GM12878 (cell line): ENCODE measurements at places on chromosomes 16 and 17.

GRCh38 chr17:82244413-82245133 is 15.7 kb downstream of the SLC16A3 start:
- no peak for DNase-seq

DNA sequence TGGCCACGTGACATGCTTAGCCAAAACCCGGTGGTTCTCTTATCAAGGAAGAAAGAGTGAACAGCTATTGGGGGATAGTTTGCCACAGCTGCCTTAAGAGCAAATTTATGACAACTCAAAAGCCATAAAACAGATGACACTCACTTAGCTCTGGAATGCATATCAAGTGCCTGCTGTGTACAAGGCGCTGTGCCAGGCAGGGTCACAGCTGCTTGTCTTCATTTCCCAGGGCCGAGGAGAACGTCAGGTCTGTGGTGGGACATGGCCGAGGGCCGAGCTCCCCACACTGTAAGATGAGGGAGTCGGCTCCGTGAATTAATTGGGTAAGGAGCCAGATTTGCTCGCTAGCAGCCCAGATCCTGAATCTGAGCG is 14.0 kb downstream of the EEF2K start:
- DNase-seq = no peak

- no peak for DNase-seq
These were observed 32.6 kb upstream of the ARL6IP1 start for GRCh38 chr16:18833707-18834505.

DNA sequence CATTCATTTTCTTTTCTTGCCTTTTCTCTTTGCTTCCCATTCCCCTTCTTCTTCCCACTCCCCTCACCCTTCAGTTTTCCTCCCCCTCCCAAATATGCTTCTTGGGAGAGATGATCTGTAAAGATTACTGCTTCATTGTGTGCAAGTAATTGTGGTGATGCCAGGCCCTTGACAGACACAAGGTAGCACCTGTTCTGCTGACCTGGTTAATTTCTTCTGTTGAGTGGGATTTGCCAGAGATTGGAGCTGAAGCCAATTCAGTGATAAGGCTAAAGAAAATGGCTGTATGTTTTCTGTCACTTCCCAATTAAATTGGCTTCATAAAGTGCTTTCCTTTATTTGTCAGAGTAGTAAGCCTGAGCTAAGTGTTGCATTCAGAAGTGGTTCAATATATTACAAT is 44.5 kb downstream of the AATF start:
- no peak for DNase-seq

DNA sequence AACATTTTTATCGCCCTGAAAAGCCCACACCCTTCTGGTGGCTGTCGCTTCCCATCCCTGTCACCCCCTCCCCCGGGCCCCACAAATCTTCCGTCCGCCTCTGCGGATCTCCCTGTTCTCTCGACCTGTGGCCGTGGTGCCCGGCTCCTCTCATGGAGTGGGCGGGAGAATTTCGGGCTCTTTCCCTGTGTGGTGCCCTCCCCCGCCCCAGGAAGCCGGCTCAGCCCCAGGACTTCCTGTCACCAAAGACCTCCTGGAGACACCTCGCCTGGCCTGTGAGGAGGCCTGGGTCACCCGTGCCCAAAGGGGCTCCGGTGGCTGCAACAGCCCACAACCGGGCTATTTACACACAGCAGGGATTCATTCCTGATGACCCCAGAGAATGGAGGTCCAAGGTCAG is 26.1 kb upstream of the UBE2I start:
- no peak for DNase-seq

- peak; percentile 37 for DNase-seq
These were observed 28.1 kb upstream of the NOL11 start for GRCh38 chr17:67689534-67690177.

GRCh38 chr17:6536053-6536452 is 20.3 kb downstream of the PITPNM3 start:
- no peak for DNase-seq

GRCh38 chr16:64122177-64122576 is 999.7 kb downstream of the CDH11 start:
- no peak for DNase-seq

DNA sequence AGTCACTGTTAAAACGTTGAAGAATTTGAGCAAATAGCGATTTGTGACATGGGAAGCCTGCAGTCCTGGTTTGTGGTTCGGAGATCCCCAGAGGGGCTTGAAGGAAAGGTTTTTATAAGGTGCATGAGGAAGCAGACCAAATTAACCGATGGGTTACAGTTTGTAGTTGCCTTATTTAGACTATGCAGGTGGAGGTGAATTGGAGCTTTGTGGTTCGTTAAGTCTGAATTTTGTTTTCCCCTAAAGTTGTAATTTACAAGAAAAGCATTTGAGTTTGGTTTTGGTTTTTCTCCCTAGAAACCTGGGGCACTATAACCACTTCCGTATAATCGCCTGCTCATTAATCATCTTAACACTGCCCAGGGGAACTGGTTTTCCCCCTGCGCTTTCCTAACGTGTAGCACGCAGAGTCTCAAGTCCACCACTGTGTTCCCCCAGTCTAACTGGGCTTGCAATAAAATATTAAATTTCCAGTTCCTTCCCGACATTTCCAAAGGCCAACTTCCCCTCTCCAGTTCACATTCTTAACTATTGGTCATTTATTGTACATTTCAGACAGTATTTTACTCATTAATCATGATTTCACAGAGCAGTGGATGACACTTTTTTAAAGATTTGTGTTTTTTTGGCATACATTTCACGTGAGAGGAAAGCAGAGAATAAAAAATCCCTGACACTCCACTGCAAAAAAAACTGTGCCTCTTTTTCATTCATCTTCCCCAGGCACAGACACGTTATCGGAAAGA is 932 bp downstream of the ZNF267 start:
- DNase-seq = peak; percentile 82

GRCh38 chr16:53412549-53412948 is 21.7 kb upstream of the RBL2 start:
- DNase-seq = no peak

- DNase-seq = no peak
These were observed 1.3 kb downstream of the HGS start for GRCh38 chr17:81685108-81685507.

DNA sequence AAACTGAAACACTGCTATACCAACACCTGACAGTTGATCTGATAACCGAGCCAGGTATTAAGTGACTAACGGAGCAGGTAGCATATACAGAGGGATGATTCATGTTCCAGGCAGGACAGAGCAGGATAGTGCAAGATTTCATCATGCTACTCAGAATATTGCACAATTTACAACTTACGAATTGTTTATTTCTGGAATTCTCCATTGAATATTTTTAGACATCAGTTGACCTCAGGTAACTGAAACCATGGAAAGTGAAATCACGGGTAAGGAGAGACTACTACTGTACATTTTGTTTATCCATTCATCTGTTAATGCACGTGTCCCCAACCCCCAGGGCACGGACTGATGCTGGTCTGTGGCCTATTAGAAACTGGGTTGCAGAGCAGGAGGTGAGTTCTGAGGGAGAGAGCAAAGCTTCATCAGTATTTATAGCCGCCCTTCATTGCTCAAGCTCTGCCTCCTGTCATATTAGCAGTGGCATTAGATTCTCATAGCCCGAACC is 14.5 kb upstream of the PPM1E start:
- DNase-seq = no peak

DNA sequence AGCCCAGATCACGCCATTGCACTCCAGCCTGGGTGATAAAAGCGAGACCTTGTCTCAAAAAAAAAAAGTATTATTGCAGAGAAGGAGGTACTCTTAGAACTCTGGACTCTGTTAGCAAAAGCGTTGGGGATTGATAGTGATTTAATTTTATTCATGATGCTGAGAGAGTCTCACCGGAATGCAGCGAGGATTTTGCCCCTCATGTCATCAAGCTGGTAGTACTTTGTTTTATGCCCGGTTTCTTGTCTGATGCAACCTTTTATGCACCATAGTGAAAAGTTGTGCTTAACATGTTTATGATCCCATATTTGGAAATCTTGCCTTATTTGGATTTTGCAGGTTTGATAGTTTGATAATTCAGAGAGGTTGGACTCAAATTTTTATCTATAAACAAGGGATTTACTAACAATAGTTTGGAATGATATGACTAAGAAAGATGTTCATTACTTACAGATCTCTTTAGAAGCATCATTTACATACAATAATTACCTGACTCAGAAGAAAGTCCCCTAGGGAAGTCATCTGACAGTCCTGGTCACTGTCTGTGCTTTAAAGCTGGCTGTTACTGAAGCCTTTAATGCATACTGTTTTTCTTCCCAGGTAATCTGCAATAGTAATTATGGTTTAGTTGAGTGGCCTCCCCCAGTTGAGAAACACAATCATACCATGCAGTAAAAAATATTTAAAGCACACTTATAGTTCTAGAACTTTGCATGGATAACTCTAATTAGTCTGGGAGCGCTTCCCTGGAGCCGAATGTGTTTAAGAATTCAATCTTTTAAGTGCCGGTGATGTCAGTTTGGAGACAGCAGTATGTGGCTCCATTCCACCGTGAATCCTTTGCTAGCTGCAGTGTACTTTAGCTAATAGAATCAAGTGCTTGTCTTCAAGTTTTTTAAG is 120.9 kb downstream of the PRKCA start:
- DNase-seq = no peak

GRCh38 chr17:5895276-5895675 is 174.9 kb upstream of the WSCD1 start:
- no peak for DNase-seq

- DNase-seq = no peak
These were observed 107.8 kb downstream of the YPEL2 start for GRCh38 chr17:59439262-59439661.

GRCh38 chr17:74739227-74739831 is 2.3 kb downstream of the RAB37 start:
- no peak for DNase-seq

- no peak for DNase-seq
These were observed 1.1 kb downstream of the SLC12A4 start for GRCh38 chr16:67967183-67967957.

DNA sequence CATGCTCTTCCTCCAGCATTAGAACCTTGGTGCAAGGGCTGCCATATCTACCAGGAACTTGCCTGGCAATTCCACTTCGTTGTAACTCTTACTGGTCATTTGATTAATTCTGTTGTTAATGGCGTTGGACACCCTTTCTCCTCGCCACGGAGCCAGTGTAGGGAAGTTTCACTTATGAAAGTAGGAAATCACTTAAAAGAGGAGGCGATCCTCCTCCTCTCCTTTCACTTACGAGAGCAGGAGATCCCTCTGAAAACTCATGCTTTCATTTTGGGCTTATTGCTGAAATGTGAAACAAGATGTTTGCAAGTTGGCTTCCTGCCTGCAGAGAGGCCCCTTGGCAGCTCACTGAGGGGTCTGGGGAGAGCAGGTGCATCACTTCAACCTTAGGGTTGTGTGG is 226.0 kb downstream of the SNX29 start:
- no peak for DNase-seq

DNA sequence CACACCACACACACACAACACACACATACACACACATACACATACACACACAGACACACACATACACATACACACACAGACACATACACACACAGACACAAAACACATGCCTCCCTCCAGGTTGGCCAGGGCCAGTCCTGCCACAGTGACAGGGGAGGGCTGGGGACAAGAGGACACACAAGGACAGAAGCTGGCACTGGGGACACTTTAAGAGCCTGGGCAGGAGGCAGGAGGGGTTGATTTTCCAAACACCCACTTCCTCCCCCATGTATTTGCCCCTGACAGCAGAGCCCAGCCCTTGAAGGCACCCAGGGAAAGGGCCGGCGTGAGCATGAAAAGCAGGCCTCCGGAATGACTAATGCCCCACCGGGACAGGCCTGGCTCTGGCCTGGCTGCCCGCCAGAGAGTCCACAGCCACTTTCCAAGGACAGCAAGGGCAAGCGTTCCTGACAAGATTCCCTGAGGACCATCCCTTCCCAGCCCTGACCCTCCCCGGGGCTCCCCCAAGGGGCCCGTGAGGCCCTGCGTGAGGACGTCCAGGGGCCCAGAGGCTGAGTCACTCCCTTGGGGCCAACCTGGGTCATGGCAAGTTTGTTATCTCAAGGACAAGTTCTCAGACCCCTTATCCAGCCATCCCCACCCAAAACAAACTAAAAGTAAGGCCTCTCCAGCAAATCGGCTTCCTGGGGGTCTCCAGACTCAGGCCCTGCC is 235.6 kb downstream of the ZNF423 start:
- no peak for DNase-seq

DNA sequence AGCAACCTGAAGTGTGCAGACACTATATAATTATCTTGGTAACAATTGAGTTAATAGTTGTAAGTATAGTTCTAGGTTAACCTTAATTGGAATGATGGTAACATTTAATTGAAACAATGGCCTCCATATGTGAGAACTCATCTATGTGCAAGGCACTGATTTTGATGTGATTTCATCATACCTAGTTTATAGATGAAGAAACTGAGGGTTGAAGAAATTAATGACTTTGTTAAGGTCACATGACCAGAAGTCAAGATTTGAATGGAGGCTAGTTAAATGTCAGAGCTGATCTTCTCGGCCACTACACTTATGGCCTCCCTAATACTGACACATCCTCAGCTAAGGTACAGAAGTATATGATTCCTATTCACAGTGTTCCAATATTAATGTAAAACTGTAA is 128.2 kb upstream of the PSMD7 start:
- no peak for DNase-seq

- no peak for DNase-seq
These were observed 13.6 kb downstream of the ASPSCR1 start for GRCh38 chr17:81990836-81991683.

DNA sequence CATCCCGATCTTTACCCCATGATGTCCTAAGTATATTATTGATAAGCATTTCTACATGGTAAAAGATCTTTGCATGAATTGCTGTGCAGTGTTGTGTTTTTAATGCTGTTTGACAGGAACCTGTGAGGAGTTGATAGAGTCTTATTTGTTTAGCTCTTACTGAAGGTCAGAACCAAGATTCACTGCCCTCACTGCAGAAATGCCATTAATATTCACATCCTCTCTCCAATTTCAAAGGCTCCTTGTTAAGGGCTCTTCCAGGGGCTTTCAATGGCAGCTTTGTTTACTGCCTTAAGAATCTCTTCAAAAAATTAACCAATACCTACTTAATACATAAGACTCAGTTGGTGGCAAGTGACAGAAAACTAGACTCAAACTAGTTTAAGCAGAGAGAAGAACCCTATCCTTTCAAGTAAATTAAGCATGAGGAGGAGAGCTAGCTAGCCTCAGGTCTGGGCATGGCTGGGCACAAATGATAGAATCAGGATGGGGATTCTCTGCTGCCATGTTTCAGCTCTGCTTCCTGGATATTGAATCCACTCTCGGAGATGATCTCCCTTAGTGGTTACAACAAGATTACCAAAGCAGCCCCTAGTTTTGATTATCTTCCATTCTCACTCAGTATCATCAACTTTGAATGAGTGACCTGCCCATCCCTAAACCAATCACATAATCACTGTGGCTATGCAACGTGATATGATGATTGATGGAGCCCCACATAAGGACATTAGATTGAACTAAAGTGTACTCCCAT is 311.8 kb downstream of the CDH11 start:
- no peak for DNase-seq

- no peak for DNase-seq
These were observed 3.1 kb downstream of the FAM20A start for GRCh38 chr17:68598074-68598473.
